ENCODE measurements at places on chromosomes 1 and 21. TPM values are rescaled to one million over a fixed set of nuclear protein-coding genes. Genes with fewer than 3 reads are reported as not detected.

Gene KRTAP11-1
- total RNA-seq: not detected

Gene PRRX1
- total RNA-seq: not detected

Gene CDC14A
- 50.3 TPM for total RNA-seq

Gene ALPL
- not detected for total RNA-seq

Gene ZNF593OS
- total RNA-seq: not detected

Gene TGFB2
- total RNA-seq: 0.12 TPM

Gene SPRR1B
- not detected for total RNA-seq

Gene IL20
- not detected for total RNA-seq

Gene FAM72B
- total RNA-seq: 13.6 TPM

Gene RNU1-3
- total RNA-seq: 2,251 TPM

All from T-helper 1 cell treated with Interleukin-12 subunit alpha and Interleukin-12 subunit beta and Interleukin-4 antibody, amounts not matched to agents 30 ng/mL and 1 ng/mL, for 36 hours (primary cell).